NCI-H2081 (cell line): ENCODE measurements at places on chromosomes 2 and 18.

GRCh38 chr2:218400930-218401881, 1.5 kb downstream of the CTDSP1 start:
- no peak for DNase-seq

DNA sequence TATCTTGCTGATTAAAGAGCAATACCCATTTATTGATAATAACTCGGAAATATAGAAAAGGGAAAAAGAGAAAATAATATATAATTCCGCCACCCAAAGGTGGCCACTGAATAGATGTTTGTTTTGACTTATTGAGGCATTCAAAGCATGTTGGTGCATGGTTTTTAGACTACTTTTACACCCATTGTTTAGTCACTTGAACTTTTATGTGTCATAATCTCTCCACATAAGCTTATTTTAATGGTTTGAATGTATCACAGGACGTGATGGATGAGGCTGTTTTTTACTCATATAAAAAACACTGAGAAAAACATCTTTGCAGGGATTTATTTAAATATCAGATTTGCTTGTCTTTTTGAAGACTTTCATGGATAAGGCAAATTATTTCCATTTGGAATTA, 120.4 kb downstream of the ACKR3 start:
- DNase-seq, result no peak

DNA sequence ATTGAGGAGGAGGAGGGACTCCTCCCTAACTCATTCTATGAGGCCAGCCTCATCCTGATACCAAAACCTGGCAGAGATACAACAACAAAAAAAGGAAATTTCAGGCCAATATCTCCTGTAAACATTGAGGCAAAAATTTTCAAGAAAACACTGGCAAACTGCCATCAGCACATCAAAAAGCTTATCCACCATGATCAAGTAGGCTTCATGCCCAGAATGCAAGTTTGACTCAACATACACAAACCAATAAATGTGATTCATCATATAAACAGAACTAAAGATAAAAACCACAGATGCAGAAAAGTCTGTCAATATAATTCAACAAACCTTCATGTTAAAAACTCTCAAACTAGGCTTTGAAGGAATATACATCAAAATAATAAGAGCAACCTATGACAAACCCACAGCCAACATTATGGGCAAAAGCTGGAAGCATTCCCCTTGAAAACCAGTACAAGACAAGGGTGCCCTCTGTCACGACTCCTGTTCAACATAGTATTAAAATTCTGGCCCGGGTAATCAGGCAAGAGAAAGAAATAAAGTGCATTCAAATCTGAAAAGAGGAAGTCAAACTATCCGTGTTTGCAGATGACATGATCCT, 1014.3 kb downstream of the CBLN2 start:
- DNase-seq, result no peak

DNA sequence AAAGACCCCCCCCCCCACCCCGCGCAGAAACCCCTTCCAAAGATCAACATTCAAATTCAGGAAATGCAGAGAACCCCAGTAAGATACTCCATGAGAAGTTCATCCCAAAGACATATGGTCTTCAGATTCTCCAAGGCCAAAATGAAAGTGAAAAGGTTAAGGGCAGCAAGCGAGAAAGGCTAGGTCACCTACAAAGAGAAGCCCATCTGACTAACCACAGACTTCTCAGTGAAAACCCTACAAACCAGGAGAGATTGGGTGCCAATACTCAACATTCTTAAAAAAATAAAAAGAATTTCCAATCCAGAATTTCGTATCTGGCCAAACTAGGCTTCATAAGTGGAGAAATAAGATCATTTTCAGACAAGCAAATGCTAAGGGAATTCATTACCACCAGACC, 175.2 kb downstream of the RND3 start:
- no peak for DNase-seq

DNA sequence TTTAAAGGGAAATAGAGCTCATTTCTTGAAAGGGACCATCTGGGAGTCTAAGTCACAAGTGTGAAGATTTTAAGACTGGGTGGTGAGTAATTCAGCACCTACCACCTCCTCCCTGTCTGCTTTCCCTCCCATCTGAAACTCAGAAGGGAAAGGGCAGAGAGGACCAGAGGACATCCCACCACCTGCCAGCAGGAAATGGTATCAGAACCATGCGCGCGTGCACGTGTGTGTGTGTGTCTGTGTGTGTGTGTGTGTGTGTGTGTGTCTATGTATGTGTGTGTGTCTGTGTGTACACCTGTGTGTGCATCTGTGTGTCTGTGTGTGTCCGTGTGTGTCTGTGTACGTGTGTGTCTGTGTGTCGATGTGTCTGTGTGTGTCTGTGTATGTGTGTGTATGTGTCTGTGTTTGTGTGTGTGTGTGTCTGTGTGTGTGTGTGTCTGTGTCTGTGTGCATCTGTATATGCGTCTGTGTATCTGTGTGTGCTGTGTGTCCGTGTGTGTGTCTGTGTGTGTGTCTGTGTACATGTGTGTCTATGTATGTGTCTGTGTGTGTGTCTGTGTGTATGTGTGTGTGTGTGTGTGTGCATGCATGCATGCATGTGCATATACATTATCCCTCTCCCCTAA, 76.8 kb downstream of the ZFP36L2 start:
- DNase-seq, result no peak

DNA sequence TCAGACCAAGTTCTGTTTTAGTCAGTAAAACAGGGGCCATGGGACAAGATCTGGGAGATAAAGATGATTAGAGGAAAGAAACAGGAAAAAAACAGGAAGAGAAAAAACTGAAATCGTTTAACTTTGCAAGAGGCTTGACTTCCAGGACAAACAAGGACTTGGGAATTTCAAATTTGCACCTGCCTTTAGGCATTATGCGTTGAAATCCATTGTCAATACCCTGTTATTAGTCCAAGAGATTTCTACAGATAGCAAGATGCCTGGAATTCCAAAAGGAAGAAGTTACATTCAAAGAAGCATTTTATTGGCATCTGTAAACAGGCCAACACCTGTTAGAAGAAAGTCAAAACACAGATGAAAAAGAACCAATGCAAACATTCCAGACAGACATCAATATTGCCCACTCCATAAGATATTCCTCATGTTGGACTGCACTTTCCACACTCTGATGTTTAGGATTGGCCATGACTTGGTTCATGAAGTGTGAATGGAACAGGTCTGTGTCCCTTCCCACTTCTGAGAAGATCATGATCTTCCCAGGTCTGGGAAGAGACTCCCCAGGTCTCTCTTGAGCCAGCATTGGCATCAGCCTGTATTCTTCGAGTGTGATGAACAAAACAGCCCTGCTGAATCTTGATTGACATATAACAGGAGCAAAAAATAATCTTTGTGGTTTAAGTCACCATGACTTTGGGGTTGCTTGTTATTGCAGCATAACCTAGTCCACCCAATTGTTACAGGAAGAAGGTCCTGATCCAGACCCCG, 181.4 kb upstream of the FN1 start:
- DNase-seq, result no peak
